ENCODE measurements at places on chromosomes 7 and 10.
A peak's percentile ranks its signal among the peaks of the same experiment; 100 is the strongest.

GRCh38 chr10:15144788-15145187 is 23.7 kb downstream of the NMT2 start:
- no peak overlapping the region for H3K4me3 ChIP-seq
- no peak overlapping the region for H3K27ac ChIP-seq
- peaks cover 7% of the 10 kb centered on the region for H3K36me3 ChIP-seq
- DNase-seq, result no peak
- no peaks in the 10 kb centered on the region for H3K4me1 ChIP-seq

- no peak overlapping the region for H3K27ac ChIP-seq
- no peaks in the 10 kb centered on the region for H3K4me1 ChIP-seq
- DNase-seq, result no peak
- H3K27me3 ChIP-seq, result no peaks in the 10 kb centered on the region
- H3K36me3 ChIP-seq, result no peaks in the 10 kb centered on the region
Measured at GRCh38 chr7:91929463-91929862, 11.2 kb upstream of the AKAP9 start.

DNA sequence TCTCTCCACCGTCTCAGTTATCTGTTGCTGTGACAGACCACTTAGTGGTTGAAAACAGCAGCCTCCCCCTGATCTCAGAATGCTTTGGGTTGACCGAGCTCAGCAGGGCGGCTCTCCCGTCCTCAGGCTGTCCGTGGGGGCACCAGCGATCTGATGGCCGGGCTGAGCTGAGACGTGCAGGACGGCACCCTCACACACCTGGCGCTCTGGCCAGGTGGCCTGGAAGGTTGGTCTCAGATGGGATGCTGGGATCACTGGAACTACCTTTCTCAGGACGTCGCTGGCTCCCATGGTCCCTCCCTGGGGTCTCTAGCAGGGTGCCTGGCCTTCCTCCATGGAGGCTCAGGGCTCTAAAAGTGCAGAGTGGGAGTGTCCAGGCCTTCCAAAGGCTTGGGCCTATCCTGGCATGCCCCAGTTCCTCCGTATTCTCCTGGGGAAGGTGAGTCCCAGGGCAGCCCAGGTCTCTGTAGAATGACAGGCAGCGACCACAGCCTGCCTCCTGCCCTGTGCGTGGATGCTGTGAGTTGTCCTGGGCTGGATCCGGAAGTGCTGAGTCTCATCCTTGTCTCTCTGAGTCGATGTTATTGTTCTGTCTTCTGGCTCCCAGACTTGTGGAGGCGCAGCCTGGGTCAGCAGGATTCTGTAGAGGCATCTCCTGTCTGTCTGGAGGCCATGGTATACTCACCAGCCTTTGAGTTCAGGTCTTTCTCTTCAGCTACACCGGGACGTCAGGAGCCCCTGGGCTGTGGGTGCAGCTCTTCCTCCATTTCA is 12.2 kb upstream of the PWWP2B start:
- H3K36me3 ChIP-seq, result no peaks in the 10 kb centered on the region
- DNase-seq, result no peak
- H3K4me1 ChIP-seq, result peaks cover 9% of the 10 kb centered on the region

GRCh38 chr7:28083164-28083997 is 97.2 kb downstream of the JAZF1 start:
- H3K27me3 ChIP-seq, result no peaks in the 10 kb centered on the region
- peak overlapping the region; percentile 28 for H3K27ac ChIP-seq
- H3K4me1 ChIP-seq, result no peaks in the 10 kb centered on the region
- no peaks in the 10 kb centered on the region for H3K36me3 ChIP-seq
- no peak overlapping the region for H3K4me3 ChIP-seq
- DNase-seq, result no peak

DNA sequence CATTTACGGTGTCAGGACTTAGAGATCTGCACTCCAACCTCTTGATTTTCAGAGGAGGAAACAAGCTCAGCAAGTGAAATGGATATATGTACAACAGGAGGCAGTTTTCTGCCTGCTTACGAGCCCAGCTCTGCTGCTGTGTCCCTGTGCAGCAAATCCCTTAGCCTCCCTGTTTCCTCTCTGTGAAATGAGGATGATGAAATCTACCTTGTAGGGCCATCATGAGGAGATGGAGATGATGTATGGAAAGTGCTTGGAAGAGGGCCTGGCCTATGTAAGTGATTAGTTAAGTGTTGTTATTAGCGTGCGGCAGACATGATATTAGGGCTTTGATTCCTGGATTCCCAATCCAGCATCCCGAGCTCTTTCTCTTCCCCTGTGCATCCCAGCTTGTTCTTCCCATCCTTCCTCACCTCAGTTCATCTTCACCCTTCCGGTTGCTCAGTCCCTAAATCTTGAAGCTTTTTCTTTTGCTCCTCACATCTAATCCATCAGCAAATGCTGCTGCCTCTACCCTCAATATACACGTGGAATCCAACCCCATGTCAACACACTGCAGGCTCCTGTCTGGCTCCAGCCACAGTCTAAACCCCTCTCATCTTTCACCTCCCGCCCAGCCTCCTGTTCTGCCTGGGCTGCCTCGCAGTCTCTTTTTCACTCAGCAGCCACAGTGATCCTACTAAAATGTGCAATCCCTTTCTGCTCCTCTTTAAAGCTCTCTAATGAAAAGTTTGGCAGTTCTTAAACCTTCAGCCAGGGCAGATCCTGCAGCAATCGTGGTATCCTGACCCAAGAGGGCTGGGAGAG is 113.8 kb downstream of the MARCHF5 start:
- H3K4me3 ChIP-seq, result no peak overlapping the region
- H3K36me3 ChIP-seq, result no peaks in the 10 kb centered on the region
- H3K4me1 ChIP-seq, result no peaks in the 10 kb centered on the region
- H3K27me3 ChIP-seq, result no peaks in the 10 kb centered on the region
- no peak overlapping the region for H3K27ac ChIP-seq

- H3K27me3 ChIP-seq, result no peaks in the 10 kb centered on the region
- H3K4me3 ChIP-seq, result no peak overlapping the region
- H3K27ac ChIP-seq, result peak overlapping the region; percentile 53
- no peak for DNase-seq
Measured at GRCh38 chr7:73613954-73614735, 10.2 kb downstream of the MLXIPL start.
